ENCODE measurements at places on chromosomes 5 and 9.
A peak's percentile ranks its signal among the peaks of the same experiment; 100 is the strongest.

GRCh38 chr5:91178461-91178860, 204.7 kb downstream of the ARRDC3 start:
- DNase-seq = no peak

DNA sequence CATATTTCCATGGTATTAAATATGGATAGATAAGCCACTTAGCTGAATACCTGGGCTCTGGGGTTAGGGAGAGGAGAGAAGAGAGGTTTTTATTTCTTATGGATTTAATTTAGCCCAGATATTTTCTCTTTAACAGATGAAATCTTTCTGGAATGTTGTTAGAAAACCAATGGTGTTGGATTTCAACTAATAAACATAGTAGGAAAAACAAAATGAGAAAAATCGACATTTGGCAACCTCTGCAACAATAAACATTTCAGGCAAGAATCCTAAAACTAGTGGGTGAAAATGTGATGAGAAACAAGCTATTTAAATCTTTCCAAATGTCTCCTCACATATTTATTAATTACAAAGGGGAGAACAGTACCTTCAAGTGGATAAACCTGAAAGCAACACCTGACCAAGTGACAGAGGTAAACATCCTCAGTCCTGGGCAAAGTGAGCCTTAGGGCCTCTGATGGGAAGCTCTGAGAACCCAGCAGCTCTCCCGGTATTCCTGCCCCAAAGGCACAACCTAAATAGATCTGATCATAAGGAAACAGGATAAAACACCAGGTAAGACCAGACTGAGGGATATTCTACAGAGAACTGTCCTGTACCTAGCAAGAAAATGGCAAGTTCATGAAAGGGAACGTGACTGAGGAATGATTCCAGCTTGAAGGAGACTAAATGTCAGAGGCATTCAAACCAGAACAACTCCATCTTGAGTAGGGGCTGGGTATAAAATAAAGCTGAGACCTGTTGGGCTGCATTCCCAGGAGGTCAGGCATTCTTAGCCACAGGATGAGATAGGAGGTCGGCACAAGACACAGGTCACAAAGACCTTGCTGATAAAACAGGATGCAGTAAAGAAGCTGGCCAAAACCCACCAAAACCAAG, 163.7 kb downstream of the ESM1 start:
- no peak for DNase-seq

DNA sequence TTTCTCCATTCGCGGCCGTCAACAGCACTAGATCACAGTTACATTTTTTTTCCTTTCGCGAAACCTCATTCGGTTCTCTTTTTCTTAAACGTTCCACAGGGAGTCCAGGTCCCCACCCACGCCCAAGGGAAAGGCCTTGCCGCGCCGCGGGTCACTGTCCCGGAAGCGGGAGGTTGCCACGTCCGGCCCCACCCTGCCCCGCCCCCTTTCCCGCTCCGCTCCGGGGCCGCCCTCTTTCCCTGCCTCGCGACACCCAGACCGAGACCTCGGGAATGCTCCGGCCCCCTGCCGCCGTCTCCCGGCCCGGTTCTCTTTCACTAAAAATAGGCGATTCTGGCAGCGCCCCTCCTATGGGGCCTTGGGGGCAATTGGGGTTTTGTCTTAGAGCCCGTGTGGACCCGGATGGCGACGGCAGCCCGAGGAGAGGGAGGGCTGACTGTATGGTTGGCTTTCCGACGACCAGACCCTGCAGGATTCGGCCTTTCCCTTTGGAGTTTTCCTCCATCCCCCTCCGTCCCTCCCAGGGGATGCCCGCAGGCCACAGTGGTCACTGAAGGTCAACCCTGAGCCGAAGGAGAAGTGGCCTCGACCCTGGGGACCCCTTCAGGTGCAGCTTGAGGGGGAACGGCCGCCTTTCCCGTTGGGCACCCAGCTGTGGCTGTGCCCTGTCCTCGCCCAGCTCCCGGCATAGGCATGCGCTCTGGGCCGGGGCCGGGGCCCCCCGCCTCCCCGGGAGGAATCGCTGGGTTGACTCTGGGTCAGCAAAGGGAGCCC, 2.8 kb upstream of the RACK1 start:
- DNase-seq = peak; percentile 80

DNA sequence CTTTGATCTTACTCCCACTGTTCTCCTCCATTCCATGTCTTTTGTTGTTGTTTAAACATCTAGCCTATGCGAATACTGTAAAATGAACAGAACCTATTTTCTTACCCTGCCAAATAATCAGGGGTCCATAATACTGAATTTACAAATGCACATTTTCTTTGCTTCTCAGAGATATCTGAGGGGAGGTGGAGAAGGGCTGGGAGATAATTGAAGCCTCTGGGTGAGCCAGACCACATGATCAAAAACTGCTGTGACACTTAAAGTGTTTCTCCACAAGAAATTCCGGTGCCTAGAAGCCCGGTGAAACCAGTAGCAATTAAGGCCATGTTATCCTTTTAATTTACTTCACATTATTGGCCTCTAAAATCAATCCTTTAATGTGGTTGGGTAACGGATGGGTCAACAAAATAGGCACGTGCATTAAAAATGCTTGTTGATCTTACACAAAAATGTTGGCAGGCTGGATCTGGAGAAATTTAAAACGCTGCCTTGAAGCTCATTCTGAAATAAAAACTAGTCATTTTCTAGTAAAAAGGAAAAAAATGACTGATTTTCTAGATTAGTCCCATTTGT, 10.8 kb downstream of the SEMA6A start:
- DNase-seq = no peak

DNA sequence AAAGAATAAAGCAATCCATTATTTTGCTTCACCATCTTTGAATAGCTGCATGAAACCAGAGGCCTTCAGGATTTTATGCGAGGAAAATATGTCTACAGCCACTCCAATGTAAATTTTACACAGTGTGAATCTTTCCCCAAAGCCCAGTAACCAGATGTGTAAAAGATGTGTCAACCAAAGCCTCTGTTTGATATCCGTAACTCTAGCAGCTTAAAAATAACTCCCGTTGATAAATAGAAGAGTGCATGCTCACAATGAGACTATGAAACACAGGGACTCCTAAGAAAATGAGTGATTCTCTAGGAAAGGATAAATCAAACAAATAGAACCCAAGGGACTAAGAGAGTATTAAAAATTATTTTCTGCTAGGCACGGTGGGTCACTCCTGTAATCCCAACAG, 60.0 kb upstream of the NPR3 start:
- no peak for DNase-seq

DNA sequence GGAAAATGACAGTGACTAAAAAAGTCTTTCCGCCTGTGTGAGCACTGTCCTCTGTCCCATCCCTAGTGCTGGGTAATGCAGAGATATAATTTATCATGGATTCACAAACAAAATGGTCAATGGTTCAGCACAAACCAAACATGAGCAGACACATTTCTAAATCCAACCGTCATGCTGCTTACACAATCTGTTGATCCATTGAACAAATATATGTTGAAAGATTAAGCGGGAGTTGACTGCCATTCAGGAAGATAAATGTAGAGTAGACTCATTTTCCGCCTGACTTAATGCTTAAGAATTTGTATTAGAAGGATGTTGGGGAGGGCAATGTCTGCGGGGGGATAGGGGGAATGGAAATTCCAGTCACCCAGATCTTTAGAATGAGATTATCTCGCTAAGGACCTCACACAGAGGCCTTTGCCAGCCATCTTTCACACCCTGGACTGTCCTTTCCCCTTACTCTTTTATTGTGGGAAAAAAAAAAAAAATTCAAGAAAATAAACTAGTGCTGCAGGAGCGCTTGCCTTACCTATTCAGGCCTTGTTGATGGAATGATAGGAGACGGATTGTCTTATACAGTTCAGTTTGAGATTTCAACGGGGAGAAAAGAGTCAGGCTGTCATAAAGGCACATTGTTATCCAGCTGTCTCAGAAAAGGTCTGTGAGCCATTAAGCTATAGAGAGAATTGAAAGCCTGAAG, 153.7 kb downstream of the TLE1 start:
- DNase-seq = no peak

All from CD8-positive, alpha-beta memory T cell (primary cell).